NCI-H146 (cell line): ENCODE measurements at places on chromosomes 16 and 17.
A peak's percentile ranks its signal among the peaks of the same experiment; 100 is the strongest.

DNA sequence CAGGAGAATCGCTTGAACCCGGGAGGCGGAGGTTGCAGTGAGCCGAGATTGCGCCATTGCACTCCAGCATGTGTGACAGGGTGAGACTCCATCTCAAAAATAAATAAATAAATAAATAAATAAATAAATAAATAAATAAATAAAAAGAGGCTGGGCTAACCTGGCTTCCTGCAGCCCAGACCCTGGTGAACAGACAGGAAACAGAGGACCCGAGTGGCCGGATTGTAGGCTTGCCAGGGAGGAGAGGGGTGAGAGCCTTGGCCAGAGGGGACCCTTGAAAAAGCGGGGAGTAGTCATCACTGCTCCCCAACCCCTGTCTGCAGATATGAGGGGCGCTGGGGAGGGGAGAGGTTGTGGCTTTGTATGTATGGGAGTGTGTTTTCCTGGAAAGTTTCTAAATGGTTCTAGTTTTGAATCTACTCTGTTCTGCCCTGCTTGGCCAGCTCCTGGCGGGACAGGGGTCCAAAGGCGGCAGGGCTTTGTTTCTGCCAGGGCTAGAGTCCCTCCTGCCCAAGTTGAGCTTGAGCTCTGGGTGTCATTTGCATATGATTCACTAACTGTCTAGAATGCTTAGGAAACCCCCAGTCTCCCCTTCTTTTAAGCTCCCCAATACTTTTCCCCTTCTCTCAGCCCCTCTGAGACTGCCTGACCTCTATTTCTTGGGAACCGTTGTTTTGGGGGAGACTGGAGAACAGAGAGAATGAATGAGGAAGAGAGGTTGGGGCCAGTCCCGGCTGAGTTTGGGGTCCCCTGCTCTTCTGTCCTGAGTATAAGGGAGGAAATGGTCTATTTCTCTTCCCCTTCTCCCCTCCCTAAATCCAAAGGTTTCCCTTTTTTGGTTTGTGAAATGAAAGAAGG lies 16.4 kb downstream of the RARA start:
- DNase-seq: no peak

- no peak for DNase-seq
Measured at GRCh38 chr17:15436473-15437302, 30.7 kb downstream of the CDRT4 start.

GRCh38 chr17:50663812-50664374 lies 29.2 kb downstream of the ABCC3 start:
- no peak for DNase-seq

GRCh38 chr17:72416054-72416675 lies 295.3 kb downstream of the SOX9 start:
- DNase-seq: no peak

GRCh38 chr16:57800200-57801097 lies 1.8 kb downstream of the KIFC3 start:
- DNase-seq: no peak

GRCh38 chr17:73646409-73647300 lies 2.4 kb upstream of the SDK2 start:
- no peak for DNase-seq

DNA sequence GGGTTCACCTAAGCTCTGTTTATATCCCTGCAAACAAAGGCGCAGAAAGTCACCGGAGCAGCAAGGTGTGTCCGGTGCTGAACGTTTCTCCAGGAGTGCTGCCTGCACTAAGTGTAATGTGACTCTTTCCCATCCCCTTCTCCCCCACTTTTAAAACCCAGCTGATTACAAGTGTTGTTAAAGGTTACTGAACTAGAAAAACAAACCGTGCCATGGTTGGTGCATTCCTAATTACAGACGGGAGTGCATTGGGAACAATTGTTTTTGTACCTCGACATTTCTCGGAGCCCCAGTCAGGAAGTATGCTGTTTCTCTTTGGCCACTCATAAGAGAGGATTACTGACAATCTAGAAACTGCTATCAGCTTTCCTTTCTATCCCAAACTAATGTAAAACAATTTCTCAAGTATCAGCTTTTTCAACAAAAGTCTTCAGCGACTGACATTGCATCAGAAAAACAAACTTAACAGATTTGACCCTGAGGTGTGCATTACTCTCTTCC lies 441.0 kb upstream of the SALL1 start:
- no peak for DNase-seq

DNA sequence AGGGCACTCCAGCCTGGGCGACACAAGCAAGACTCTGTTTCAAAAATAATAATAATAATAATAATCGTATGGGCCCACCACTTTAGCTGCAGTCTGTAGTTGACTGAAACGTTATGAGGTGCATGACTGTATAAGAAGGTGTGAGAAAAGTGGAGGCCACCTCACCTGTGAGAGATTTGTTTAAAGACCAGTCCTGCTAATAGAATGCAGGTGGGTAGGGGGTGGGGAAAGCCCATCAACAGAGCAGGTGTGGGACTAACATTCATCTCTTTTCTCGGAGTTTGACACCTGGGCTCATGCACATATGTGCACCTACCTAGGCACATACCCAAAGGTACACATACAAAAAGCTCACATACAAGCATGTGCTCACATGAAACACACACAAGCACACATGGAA lies 68.0 kb upstream of the TOB1 start:
- DNase-seq: peak; percentile 13

DNA sequence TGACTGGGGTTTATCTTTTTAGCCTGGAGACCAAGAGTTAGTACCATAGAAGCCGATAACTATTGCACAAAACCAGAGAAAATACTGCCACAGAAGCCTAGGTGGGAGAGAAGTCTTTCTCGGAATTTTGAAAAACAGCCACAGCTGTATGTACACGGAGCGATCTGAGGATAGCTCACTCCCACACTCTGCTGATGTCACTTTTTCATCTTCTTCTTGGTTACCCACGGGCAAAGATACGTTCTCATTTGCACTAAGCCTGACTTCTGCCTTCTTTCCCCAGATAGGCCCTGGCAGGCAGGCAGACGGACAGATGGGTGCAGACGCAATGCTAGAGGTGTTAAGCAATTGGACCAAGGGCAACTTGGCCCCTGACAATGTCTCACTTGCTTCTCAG lies 9.1 kb upstream of the CBX4 start:
- no peak for DNase-seq

DNA sequence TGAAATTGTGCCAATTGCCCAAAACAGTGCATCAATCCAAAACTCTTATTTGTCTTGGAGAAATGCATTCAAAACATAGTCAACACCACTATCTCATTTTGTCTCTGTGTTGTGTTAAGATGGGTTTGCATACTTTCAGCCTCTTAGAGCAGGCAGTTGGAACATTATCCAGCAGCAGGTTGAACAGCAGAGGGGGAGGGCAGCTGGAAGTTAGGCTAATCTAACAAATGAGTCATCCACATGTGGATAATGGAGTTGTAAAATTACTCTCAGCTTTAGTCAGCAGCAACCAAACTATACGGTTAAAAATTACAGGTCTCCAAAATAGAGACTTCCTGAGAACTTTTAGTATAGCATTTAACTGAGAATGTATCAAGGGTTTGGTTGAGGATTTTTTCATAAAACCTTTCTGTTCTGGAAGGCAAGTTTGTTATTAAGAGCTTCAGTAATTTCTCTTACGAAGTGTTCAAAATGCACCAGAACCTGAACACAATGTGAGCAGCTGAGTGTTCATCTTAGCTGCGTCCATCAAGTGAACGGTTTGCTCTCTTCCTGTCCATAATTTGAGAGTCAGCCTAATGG lies 46.3 kb downstream of the PRKCA start:
- no peak for DNase-seq

DNA sequence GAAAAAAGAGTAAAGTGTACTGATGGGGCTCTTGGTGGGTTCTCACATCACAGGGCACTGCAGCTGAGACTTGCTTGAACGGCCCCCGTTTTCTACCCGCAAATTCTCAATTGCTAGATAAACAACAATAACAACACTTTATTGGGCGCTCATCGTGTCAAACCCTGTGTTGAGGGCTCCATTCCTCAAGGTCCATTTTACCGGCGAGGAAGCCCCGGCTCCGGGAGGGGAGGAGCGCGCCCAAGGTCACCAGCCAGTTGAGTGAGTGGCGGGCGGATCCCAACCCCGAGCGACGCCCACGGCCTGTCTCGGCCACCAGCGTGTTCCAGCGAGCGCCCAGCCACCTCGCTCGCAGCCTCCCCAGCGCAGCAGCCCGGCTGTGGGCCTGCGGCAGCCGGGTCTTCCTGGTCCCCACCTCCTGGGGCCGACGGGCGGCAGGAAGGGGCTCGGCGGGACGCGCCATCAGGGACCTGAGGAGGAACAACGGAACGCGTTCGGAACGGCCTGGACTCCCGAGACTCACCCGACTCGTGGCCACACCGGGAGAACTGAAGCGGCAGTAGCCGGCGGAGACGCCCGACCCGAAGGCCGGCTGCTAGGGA lies 373 bp downstream of the CMC2 start:
- DNase-seq: peak; percentile 71

DNA sequence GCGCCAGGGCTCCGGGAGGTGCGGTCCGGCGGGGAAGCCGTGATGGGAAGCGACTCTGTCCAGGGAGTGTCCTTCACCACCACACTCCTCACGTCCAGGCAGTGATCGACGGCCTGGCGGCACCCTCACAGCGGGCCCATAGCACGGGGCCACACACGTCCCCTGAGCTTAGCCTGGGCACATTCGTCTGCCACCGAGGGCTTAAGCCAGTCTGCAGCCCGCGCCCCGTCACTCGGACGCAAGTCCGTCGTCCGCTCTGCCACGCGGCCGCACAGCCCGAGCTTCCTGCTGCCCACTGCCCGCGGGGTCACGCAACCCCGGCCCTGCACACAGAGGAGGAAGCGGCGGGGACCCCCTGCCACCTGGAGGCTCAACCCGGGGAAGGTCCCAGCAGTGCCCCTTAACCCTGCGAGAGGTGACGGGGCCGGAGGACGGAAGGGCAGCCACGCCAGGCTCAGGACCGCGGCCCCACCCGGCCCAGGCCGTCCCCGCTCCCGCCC lies 3.0 kb upstream of the TBX2 start:
- no peak for DNase-seq

DNA sequence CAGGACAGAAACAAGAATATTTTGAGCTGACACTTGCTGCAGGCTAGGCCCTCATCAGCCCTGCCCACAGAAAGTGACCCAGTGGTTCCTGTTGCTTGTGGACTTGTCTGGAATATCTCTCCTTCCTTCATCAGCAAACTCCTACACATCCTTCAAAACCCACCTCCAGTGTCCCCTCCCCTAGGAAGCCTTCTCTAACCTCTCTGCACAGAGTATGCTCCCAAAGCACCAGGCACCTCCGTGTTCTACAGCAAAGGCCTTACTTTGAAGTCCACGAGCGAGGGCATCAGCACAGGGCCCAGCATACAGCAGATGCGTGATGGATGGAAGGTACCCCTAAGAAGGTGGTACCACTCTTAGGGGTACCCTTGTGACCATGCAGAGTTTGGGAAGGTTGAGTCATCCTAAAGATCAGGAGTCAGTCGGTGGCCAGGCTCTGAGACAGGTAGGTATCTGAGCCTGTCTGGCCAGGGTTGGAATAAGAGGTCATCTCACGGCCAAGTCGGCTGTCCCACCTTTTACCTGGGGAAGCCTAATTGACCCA lies 2.0 kb downstream of the CCDC102A start:
- no peak for DNase-seq

DNA sequence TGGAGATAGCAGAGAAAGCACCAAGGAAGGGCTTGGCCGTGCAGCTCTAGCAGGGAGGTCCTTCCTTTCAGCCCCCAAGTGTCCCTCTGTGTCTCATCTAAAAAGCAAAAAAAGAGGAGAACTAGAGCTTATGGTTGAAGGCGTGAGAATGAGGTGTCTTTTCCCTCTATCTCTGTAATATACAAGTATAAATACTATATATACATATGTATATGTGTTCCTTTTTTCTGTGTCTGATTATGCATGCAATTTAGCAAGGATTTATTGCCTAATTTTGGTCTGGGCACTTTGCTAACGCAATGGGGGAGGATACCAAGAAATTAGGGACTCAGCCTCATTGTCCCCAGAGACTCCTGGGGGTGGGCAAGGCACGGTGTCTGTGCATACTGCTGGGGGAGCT lies 90.2 kb upstream of the CCL2 start:
- DNase-seq: no peak

DNA sequence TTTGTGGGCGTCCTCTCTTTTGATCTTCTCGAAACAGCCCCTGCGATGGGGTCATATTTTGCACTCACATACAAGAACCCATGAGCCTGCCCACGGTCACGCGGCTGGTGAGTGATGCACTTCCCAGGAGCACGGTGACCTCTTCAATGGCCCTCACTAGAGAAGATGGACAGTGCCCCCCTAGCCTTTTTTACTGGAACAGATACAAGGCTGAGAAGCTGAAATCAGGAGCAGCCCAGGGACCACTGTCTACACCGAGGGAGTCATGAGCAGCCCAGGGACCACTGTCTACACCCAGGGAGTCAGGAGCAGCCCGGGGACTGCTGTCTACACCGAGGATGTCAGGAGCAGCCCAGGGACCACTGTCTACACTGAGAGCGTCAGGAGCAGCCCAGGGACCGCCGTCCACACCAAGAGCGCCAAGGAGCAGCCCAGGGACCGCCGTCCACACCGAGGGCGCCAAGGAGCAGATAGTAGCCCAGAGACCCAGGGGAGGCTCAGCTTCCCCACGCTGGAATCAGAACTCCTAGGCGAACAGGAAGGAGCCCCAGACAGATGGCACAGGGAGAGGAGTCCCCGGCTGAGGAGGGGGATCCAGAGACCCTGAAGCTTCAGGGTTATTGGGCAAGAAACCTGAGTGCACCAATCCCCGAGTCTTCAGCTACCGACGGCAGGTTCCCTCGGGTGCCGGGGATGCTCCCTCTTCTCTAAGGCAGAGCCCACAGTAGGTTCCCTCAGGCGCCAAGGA lies 23.7 kb downstream of the ACSF3 start:
- no peak for DNase-seq

GRCh38 chr16:78259873-78260272 lies 160.4 kb downstream of the WWOX start:
- DNase-seq: peak; percentile 8

DNA sequence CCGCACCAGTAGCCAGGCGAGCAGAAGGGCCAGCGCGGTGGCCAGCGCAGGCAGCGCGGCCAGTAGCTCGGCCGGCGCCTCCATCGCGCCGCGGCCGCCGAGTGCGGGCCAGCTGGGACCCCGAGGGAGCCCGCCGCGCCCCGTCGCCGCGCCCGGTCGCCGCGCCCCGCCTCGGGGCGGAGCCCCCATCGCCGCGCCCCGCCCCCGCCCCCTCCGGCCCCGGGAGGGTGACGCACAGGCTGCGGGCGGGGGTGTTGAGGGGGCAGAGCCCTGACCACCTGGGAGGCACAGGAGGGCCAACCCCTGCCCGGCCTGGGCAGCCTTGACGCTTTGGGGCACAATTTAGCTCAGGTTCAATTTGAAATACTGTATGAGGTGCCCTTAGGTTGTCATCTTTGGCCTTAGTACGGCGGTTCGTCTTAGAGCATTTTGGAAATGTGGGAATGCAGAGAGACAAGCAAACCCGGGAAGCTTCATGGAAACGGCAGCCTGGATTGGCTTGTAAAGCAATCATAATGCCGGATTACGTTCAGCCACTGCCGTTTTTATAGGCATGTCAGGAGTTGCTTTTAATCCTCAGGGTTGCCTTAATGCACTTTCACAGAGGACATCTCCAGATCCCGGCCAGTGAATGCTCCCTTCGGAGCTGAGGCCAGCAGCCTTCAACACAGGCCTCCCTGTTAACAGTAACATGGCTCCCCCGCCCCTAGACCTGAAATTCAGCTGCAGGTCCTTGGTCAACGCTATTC lies at the start of gene MXRA7:
MXRA7 (minus strand) TSS at position 103 of the 749 bp plus-strand sequence; CDS start at position 84, 19 bp downstream.
- DNase-seq: peak; percentile 74

GRCh38 chr17:30291543-30292285 lies at the start of gene BLMH:
Gene BLMH (minus strand): TSS chr17:30291944. CDS start chr17:30291819, 125 bp downstream.
- DNase-seq: peak; percentile 79

GRCh38 chr17:65442250-65442649 lies 119.2 kb downstream of the AXIN2 start:
- DNase-seq: no peak
